ENCODE measurements at places on chromosomes 5 and 9. TPM values are rescaled to one million over a fixed set of nuclear protein-coding genes. Genes with fewer than 3 reads are reported as not detected.

The TRUB2 gene
- total RNA-seq: 39.3 TPM

The BNC2 gene
- 33.1 TPM for total RNA-seq

The GHR gene
- total RNA-seq: 0.27 TPM

The SLC34A1 gene
- not detected for total RNA-seq

The ZDHHC11 gene
- total RNA-seq: 2.1 TPM

The SHISAL2B gene
- not detected for total RNA-seq

The CDH12 gene
- total RNA-seq: not detected

The PDGFRB gene
- total RNA-seq: 1.0 TPM

The QRFP gene
- not detected for total RNA-seq

The IL13 gene
- total RNA-seq: not detected

The TNFSF8 gene
- total RNA-seq: not detected

The TAF1L gene
- not detected for total RNA-seq

The PNPLA7 gene
- total RNA-seq: 1.9 TPM

The MOB3B gene
- not detected for total RNA-seq

The GPR21 gene
- 2.4 TPM for total RNA-seq

The GABRA6 gene
- total RNA-seq: not detected

The NIPAL4 gene
- not detected for total RNA-seq

The CD274 gene
- 29.7 TPM for total RNA-seq

The ZBTB26 gene
- total RNA-seq: 5.0 TPM

The ABCA1 gene
- total RNA-seq: 6.6 TPM

The PRR16 gene
- 2.3 TPM for total RNA-seq

The TUSC1 gene
- 12.1 TPM for total RNA-seq

Data from endothelial cell of umbilical vein (primary cell).